ENCODE measurements at places on chromosomes 3 and 15.

GRCh38 chr3:40851836-40852235 lies 327.1 kb downstream of the ZNF621 start:
- no peak for DNase-seq

DNA sequence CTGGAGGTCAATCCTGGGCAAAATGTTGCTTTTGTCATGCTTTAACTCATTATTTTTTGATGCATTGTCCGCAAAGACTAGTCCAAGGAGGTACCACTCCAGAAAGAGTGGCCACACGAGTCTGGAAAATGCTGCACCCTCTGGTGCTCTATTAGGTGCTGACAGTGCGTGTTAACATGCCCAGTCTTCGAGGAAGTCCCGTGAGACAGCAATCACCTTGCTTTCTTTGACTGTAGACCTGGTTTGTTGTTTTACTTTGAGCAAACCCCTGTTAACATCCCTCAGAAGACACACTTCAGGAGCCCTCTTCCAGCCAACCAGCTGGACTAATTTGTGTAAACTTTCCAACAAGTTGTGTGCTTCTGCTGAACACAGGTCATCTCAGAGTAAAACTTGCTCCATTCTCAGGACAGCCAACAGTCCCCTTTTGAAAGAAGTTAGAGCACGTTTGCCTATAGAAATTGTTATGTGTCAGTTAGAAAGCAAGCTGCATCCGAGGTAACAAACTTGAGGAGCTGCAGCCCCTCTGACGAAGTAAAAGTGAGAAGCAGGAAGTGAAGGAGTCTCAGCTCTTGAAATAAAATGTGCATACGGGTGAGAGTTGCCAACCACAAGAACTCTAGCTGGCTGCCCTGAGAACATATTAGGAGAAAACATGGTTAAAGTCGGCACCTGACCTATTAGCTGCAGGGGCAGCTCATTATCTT lies 205.0 kb downstream of the LPP start:
- DNase-seq = no peak

DNA sequence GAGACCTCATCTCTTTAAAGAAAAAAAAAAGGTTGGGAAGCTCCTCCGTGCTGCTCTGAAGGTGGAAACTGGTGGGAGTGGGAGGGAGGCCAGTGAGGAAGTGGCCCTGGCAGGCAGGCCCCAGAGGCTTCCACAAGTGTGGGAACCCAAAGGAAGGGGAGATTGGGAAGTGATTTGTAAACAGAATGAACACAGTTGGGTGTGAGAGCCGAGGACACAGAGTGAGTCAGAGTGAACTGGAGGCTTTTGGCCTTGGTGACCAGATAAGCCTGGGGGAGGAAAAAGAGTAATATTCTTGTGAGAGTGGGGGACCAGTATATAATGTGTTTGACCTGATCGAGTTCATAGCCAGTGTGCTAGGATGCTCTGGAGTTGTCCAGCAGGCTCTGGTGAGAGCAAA lies 23.0 kb downstream of the MKRN2 start:
- peak; percentile 64 for DNase-seq

GRCh38 chr3:168405288-168405687 lies 309.6 kb upstream of the GOLIM4 start:
- DNase-seq = no peak

DNA sequence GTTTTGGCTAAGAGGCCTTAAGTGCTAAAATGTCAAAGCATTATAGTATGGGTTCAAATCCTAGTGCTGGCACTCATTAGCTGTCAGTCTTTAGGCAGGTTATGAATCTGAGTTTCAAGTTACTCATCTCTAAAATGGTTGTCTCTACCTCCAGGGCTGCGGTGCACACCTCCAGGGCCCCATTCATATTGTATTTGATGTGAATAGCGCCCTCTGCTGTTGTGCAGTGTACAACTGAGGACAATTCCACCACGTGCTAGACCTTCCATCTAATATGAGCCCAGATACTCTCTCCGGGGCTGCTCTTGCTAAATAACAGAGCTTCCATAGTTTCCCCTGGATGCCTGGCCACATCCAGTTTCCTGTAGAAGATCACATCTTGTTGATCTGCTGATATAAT lies 54.3 kb downstream of the OXNAD1 start:
- DNase-seq = peak; percentile 14

DNA sequence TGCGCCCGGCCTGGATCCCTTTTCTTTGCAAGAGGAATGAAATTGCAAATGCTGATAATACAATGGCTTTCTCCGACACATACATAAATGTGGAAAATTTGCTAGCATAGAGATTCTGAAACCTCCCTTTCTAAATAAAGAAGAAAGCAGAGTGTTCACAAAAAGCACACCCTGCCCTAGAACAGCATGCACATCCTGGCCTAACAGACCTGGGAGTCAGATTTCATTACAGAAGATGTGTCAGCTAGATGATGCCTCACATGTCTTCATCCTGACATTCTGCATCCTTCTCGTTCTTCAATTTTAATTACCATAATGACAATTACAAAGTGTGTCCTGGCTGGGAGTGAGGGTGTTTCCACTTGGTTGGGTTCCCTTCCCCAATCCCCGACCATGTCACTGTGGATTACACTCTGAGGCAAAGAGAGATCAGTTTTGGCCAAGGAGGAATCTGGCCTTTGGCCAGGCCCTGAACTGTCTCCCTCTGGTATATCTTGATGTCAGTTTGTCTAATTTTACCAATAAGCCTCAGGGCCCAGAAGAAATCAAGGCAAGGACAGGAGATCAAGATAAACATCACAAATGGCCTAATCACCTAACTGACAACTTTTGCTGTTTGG lies 104.9 kb upstream of the SPATA12 start:
- DNase-seq = peak; percentile 26

- DNase-seq = no peak
Observed at GRCh38 chr15:45401665-45402161, 23.4 kb upstream of the GATM start.

- DNase-seq = peak; percentile 78
Observed at GRCh38 chr3:117788061-117788460, 1078.5 kb downstream of the TUSC7 start.
